ENCODE measurements at places on chromosomes 13 and 19.

GRCh38 chr19:13100031-13100588 is 2.5 kb downstream of the LYL1 start:
- no peak for DNase-seq

DNA sequence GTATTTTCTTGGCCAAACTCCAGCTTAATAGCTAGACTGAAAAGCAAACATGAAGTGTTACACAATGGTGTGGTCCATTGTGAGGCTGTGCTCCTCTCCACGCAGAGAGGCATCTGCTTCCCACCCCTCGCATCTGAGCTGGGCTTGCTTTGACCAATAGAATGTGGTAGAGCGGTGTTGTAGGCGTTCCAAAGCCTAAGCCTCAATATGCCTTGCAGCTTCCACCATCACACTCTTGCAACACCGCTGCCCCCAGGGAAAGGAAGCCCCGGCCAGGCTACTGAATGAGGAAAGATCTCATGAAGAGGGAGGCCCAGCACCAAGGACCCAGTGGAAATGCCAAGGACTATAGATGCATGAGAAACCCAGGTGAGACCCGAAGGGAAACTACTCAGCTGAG is 9.4 kb downstream of the FLT1 start:
- DNase-seq: no peak

DNA sequence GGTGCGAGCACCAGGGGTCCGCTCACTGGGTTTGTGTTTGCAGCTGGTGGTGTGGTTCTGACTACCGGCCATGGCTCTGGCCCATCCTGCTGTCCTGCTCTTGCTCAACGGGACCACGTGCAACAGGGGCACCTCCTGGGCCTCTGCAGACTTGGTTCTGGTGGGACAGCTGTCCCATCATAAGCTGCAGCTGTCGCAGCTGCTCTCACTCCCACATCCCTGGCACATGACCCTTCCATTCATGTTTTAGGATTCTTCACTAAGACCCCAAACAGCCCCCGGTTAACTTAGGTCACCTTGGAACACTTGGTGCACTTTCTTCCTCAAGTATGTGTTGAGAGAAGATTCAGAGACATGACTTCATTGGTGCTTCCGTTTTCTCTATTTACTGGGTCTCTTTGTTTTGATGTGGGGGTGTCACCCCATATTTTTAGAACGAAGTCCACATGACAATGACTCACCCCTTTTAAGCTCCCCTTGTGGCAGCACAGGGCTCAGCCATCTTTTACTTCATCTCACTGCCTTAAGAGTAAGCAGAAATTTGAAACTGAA is 68.4 kb upstream of the ARHGEF7 start:
- DNase-seq: no peak

- peak; percentile 90 for DNase-seq
Measured at GRCh38 chr19:38004521-38005223, 97.7 kb downstream of the SIPA1L3 start.

DNA sequence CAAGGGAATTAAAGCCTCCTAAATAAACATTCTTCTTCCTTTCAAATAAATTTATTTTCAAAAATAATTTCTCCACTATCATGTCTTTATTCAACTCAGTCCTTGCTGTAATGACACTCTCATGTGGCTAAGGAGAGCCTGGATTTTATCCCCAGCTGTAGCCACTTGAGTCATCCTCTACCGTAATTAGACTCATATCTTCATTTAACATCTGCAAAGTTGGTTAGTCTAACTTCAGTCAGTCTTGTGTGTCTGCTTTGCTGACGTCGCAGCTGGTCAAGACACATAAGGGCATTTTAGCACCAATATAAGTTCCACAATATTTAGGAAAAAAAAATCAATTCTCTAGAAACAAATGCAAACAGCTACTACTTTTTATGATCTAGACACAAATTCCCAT is 776.4 kb upstream of the ATXN8OS start:
- no peak for DNase-seq

DNA sequence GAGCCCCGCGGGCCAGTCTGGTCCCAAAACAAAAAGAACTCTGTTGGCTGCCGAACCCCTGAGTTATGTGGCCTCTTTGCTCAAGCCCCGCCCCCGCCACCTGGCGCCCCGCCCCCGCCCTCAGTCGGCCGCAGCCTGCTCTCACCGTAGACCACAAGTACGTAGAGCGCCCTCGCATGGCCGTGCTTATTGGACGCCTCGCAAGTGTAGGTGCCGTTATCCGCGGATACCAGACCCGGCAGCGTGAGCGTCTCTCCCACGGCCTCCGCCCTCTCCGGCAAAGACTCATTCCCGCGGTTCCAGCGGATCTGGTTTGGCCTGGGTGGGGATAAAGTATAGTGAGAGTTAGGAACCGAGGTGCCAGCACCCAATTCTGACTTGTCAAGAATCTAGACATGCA is 5.5 kb upstream of the ZNF428 start:
- no peak for DNase-seq
